ENCODE measurements at places on chromosomes 5 and 9.

GRCh38 chr9:89750117-89750791 lies 145.4 kb downstream of the GADD45G start:
- no peak for DNase-seq

- no peak for DNase-seq
Observed at GRCh38 chr5:143311955-143312354, 91.5 kb downstream of the NR3C1 start.

GRCh38 chr5:178136990-178137389 lies 6.2 kb downstream of the RMND5B start:
- DNase-seq = no peak

DNA sequence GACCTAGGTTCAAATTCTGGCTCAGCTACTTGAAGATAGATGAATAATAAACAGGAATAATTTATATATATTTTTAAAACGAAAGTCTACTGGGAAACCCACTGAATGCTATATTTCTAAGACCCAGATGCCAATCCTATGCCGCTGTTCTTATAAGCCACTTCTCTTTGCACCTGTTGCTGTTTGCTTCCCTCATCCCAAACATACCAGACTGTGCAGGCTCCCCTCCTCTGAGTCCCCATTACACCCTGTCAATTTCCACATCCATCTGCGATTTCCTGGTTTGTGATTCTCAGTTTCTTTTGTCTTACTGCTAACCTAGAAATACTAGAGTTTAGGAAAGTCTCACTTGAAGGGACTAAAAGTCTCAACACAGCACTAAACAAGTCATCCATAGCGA lies 92.8 kb upstream of the CAST start:
- DNase-seq = no peak

- DNase-seq = no peak
Observed at GRCh38 chr5:156850206-156850751, at the start of gene PPP1R2B. PPP1R2B (plus strand) TSS chr5:156850295; CDS start chr5:156850563, 268 bp downstream.

GRCh38 chr5:22591461-22591860 lies 261.7 kb downstream of the CDH12 start:
- DNase-seq = no peak

- DNase-seq = no peak
Observed at GRCh38 chr5:150131461-150131860, 24.2 kb downstream of the PDGFRB start.

GRCh38 chr9:68914751-68915150 lies 99.2 kb downstream of the PRKACG start:
- DNase-seq = no peak

GRCh38 chr5:50559955-50560354 lies 106.5 kb upstream of the PARP8 start:
- DNase-seq = no peak

GRCh38 chr5:97266576-97266975 lies 83.5 kb upstream of the RIOK2 start:
- no peak for DNase-seq

DNA sequence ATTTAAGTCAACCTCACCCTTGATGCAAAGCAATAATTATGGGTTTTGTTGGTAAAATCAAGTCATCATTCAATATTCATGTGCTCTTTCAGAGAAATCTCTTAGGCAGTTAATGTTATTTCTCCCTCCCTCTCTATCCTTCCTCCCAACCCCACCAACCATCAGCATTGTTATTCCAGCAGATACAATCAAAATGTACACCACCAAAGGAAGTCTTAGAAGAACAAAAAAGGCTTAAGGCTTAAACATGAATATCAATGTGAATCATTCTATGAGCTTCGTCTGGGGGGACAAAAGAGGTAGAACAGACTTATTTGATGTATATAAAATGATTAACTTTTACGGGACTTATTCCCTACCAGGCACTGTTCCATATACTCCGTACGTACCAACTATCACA lies 404.4 kb downstream of the ARHGEF28 start:
- DNase-seq = no peak
